Spinal cord (tissue), 10 donors: ENCODE measurements at places on chromosomes 2 and 18. TPM values are rescaled to one million over a fixed set of nuclear protein-coding genes. Genes with fewer than 3 reads are reported as not detected.
A peak's percentile ranks its signal among the peaks of the same experiment; 100 is the strongest.

The SLC4A3 gene
- total RNA-seq: 17.0 TPM

The COQ10B gene
- total RNA-seq: 37.3 TPM

GRCh38 chr18:8705238-8705960, at the start of gene MTCL1:
MTCL1 (plus strand) TSS chr18:8705556; CDS start chr18:8705661, 105 bp downstream.
- no peak for DNase-seq

The CPO gene
- 0.33 TPM for total RNA-seq

- no peak for DNase-seq
These were observed 144.4 kb downstream of the CTIF start for GRCh38 chr18:48683197-48683596.

GRCh38 chr2:197191177-197191939, 119.2 kb downstream of the ANKRD44 start:
- DNase-seq: no peak

DNA sequence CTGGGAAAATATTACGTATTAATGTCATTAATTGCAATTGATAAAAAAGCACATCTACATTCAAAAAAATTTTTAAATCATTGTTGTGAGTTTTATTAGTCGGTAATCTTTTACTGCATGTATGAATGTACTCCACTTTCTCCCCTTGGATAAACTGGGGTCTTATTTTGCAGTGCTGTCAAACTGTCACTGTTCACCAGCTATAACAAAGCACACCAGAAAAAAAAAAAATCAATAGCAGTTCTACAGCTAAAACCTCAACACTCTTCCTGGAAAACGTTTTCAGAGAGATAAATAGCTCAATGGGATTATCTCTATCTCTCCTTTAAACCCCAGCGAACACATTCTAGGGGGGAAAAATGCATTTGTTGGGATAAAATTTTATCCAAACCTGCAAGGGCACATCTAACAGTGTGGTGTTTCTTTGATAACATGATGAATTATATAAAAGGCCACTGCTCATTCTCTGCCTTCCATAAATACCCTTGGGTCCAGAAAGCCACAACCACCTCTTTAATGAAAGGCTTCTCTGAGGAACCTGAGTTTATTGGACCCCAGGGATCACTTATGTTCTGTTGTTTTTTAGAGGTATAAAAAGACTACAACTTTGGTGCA, 219.9 kb downstream of the CDH20 start:
- DNase-seq: no peak

- no peak for DNase-seq
These were observed 3.5 kb downstream of the GPR75 start for GRCh38 chr2:53856272-53856671.

DNA sequence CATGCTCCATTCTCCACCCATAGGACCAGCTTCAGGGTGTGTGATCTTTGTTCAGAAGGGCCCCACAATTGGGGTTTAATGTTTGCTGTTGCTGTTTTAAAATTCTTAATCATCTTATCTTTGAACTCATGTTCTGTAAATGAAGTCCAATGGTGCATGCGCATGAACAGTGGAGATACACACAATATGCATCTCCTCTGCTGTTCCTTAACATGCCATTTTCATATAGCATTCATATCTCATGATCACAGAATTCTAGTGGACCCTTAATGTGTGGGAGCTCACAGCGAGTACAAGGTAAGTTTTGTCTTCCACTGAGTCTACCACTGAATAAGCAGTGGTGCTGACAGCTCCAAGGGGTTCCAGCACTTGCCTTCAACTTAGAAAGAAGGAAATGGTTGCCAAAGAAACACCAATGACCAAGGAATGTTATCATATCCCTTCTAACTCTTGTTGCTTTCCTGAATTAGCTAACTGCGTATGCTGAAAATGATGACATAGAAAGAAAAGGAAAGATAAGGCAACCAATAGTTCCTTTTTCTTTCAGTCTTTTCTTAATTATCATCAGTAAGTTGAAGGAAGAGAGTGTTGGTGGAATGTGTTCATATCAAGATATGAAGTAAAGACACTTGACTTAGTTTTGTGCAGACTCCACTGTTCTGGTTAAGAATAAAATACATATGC, 258.9 kb upstream of the FBXO11 start:
- no peak for DNase-seq

The KCNG2 gene
- total RNA-seq: 1.3 TPM

The LONRF2 gene
- total RNA-seq: 60.1 TPM

The IL1RL1 gene
- 1.1 TPM for total RNA-seq

DNA sequence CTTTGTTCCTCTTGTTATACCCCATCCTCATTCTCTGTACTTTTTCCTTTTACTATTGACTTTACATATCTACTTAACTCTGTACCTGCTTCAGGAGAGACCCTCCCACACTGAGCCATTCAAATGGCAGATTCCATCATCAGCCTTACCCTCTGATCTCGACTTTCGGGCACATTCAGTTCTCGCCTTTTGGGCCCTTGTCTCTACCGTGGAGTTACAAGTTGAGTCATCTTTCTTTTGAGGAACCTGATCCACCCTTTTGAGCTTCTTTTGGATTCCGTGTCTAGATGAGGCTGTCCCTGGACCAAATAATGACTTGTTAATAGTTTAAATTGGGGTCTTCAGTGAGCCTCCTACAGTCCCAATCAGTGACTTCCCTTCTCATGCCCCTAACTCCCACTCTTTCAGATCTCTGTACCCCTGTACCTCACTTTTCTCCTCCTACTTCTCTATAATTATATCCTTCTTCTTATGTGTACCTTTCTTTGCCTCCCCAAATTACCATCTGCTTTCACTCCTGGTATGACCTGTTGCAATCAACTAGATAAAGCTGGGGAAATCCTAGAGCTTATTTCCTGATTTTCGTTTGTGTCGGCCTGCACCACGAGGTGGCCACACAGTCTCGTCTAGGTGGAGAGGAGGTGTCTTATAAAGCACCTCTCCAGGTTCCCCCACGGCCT, 17.2 kb downstream of the SP110 start:
- DNase-seq: no peak

The NPHP1 gene
- total RNA-seq: 16.8 TPM

The COL6A3 gene
- total RNA-seq: 429 TPM

DNA sequence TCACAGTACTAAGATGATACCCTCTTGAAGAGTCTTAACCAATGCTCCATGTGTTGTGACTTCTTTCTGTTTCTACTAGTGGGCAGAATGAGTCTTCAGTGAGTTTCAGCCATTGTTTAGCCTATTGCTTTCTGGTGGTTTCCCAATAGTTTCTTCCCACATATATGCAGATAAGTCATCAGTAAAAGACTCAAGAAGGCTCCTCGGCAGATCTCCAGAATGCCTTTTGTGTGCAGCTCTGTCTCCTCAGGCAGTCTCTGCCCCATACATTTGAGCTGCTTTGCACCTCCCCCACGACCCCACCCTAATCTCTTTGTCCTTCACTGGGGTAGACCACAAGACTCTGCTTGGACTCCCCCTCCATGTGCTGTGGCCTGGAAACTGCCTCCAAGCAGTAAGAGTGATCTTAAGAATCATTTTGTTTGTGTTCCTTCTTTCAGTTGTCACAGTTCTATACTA, 71.6 kb upstream of the CHRNA1 start:
- no peak for DNase-seq

The ANKRD30BL gene
- 3.4 TPM for total RNA-seq

The CFAP53 gene
- 4.8 TPM for total RNA-seq

- no peak for DNase-seq
These were observed 62.5 kb downstream of the PHLPP1 start for GRCh38 chr18:62777814-62778213.

DNA sequence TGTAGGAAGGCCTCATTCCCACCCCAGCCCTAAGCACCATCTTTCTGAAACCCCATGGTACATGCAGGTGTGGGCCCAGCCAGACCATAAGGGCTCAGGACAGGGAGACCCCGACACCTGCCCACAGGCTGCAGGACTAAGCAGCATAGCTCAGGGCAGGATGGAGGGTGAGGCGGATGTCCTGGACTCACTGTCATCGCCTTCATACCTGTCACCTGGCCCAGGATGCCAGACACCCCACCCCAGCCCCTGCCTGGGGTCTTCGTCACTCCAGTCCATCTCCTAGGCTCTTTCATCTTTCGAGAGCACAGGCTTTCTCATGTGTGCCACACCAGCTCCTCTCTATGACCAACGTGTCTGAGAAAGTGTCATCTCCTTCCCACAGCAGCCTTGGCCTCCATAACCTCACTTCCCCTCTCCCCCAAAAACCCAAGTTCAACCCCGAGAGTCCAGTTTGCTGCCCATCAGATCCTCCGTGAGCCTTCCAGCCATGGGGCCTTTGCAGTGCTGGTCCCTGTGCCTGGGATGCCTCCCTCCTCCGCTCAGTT, 71.5 kb downstream of the EMX1 start:
- no peak for DNase-seq

DNA sequence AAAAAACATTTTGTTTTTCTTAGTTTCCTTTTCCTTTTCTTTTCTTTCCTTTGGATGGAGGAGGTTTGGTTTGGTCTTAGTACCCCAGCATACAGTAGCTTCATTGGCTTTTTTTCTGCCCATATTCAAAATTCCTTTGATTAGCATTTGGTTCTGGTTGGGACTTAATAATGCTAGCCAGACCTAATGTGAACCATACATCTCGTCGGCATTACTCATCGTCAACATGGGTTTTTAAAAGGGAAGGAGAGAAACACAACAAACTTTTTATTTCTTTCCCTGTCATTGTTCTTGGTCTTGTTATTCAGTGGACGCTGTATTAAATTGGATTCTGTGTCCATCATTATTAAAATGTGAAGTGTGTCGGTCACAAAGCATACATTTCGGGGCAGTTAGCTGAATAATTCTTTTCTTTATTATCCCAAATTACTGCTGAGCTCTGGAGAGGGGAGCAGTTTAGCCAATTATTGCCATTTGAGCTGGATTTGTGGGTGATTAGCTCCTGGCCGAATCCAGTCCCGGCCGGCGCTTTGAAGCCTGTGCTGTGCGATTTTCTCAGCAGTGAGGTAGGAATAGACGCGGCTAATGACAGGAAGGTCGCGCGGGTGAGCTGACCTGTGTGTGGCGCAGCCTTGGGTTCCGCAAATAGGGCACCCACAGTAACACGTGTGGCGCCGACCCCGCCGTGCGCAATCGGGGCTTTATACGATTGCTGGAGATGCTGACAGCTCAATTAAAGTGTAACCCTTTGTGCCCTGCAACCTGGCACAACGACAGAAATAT, 303.3 kb downstream of the GBX2 start:
- DNase-seq: peak; percentile 58

GRCh38 chr2:223969315-223969714, 12.1 kb downstream of the MRPL44 start:
- DNase-seq: no peak

- no peak for DNase-seq
These were observed 11.6 kb downstream of the OXER1 start for GRCh38 chr2:42752314-42752713.

The LIMS3 gene
- total RNA-seq: 6.9 TPM

GRCh38 chr18:77346208-77346810, 96.7 kb downstream of the GALR1 start:
- no peak for DNase-seq

GRCh38 chr2:177728920-177729319, 336.3 kb downstream of the AGPS start:
- no peak for DNase-seq

- DNase-seq: no peak
These were observed 32.8 kb upstream of the TMEM178A start for GRCh38 chr2:39632876-39633275.

The DPYSL5 gene
- total RNA-seq: 56.5 TPM

- DNase-seq: no peak
These were observed 8.4 kb downstream of the EPG5 start for GRCh38 chr18:45958730-45959129.

The NFE2L2 gene
- 87.9 TPM for total RNA-seq

DNA sequence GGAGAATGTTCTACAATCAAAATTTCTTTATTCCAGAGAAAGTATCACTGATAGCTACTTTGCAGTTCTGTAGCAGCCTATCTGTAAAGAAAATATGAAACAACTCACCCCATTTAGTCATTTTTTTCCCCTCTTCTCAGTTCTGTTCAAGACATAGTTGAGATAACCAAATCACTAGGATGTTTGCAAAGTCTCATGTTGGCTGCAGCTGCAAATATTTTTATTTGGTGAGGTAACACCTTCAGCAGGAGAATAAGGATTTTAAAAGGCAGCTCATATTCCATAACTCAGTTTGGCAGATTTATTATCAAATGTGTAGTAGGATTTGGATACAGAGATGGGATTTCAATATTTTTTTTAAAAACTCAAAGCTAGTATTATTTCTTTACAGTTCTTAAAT, 41.0 kb downstream of the HNRNPLL start:
- no peak for DNase-seq

DNA sequence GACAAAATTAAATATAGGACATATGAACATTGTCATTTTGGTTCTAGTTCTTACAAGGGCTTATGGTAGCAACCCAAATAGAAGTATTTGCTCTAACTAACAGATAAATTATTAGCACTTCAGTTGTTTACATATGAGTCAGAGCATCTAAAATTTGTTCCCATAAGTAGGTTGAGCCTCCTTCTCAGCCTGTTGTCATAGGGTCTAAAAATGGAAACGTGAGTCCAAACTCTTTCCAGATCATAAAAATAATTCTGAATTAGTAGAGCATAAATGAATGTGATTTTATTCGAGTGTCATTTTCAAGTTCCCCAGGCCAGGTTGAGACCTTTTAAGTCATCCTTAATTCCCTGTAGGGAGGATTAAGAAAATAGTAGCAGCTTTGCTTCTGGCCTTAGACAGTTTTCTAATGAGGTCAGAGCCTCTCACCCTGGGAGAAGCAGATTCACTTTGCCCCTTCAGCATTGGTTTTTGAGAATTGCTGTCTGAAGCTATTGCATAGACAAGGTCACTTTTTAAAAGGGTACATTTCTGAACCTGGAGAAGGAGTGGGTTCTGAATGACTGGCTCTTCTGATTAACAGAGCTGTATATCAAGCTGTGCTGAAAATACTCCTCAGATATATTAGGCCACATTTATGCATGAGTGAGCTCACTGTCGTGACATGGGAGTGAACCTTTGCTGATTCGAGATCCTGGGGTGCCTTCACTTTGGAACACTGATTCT, 164.3 kb downstream of the NEDD4L start:
- no peak for DNase-seq

DNA sequence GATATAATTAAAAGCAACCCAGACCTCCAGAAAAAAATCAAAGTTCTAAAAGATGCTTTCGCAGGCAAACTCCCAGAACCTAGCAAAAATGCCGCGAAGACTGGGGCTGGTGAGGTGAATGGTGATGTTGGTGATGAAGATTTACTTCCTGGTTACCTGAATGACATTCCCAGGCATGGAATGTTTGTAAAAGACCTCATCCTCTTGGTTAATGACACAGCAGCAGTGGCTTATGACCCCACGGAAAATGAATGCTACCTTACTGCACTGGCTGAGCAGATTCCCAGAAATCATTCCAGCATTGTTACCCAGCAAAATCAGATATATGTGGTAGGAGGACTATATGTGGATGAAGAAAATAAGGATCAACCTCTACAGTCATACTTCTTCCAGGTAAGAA, 994 bp downstream of the KLHL41 start:
- no peak for DNase-seq

DNA sequence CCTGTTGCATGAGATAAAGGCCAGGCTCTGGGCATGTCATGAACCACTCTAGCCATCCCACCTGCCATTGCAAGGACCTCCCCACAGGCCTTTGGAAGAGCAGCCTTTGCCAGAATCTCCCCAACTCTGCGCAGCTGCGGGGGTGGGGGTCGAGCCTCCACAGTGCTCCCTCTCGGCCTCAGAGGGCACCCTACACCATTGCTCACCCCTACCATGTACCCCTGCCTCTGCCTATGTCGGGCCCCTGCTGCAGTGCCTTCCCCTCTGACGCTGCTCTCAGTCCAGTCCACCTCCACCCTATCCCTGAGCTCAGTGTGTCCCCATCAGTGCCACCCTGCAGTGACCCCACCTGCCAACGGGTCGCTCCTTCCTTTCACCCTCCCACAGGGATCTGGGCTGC, 679.7 kb upstream of the RAB6C start:
- DNase-seq: no peak

The LRATD1 gene
- 15.8 TPM for total RNA-seq

GRCh38 chr2:73176205-73176880, 26.0 kb upstream of the NOTO start:
- DNase-seq: no peak
